RPMI8226 (cell line): ENCODE measurements at places on chromosomes 12 and 14.

GRCh38 chr12:93591137-93591868 lies 18.8 kb downstream of the SOCS2 start:
- peak; percentile 52 for DNase-seq

DNA sequence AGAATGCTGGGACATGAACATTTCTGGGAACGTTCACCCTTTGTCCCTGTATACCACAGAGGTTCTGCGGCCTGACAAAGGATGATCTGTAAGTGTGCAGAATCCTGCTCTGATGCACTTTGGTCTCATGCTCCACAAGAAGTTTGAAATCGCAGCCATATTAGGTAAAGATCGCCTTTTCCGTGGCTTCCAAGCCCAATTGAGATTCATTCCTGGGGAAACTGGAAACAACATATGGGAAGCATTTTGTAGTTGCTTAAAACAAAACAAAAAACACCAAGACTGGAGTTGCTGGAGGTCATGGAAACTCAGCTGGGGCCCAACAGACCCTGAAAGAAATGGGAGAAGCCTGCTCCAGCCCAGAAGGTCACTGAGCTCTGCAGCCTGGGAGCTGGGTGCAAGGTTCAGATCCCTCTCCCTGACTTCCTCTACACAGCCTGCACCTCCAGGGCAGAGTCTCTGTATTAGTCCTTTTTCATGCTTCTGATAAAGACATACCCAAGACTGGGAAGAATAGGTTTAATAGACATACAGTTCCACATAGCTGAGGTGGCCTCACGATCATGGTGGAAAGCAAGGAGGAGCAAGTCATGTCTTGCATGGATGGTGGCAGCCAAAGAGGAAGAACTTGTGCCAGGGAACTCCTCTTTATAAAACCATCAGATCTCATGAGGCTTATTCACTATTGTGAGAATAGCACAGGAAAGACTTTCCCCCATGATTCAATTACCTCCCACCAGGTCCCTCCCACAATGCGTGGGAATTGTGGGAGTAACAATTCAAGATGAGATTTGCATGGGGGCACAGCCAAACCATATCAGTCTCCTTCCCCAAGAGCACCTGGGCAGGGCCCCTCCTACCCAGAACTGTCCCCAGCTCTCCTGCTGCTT lies 60.8 kb upstream of the CHGA start:
- no peak for DNase-seq

- DNase-seq = no peak
These were observed 80.8 kb upstream of the REP15 start for GRCh38 chr12:27615331-27615891.

- no peak for DNase-seq
These were observed 105.9 kb downstream of the MGST1 start for GRCh38 chr12:16453319-16453718.

GRCh38 chr12:120581998-120582397 lies 796 bp upstream of the POP5 start:
- DNase-seq = no peak

DNA sequence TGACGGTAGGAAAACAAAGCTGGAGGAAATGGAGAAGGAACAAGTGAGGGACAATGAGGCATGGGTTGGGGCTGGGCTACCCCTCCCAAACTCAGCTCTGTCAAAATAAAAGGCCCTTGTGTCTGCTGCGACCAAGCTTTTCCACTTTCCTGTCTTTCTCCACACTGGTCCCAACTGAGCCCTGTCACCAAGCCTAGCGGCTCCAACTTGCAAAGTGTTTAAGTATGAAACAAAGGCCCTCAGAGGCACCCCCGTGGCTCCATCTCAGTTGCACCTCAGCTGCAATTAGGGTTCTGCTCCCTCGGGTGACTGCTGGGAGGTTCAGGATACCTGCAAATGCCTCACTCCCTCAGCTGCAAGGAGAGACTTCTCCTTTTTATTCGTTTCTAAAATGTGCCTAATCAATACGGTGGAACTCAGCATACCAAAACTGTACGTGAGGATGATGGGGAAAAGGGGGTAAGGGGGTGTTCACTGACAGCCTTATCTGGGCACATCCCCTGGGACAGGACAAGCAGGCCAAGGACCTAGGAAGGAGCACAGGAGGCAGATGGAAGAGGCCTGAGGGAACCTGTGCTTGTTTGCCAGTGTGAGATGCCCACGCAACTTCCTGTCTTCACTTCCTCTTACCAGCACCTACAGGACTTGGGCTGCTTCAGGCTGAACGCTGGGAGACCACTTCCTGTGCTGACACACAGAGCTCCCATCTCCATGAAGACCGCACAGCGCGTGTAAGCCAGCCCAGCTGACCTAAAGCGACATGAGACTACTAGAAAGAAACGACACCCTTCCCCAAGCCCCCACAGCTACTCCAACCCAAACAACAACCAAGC lies 8.9 kb downstream of the VAMP1 start:
- peak; percentile 93 for DNase-seq

DNA sequence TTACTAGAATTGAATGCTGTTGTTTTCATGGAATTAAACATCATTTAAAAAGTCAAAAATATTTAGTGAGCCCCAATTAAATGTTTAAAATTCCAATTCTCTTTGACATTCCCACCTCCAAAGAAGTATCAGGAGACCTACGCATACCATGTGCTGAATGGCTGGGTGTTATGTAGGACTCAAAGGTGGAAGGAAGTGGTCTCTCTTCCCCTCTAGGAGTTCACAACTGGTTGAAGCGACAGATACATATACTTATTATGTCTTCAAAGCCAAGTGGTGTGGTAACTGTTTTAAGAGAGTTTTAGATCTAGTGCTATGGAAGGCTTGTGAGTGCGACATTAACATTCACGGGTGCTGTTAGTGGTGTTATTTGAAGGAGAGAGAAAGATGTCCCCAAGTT lies 464.0 kb downstream of the ATP23 start:
- DNase-seq = no peak

DNA sequence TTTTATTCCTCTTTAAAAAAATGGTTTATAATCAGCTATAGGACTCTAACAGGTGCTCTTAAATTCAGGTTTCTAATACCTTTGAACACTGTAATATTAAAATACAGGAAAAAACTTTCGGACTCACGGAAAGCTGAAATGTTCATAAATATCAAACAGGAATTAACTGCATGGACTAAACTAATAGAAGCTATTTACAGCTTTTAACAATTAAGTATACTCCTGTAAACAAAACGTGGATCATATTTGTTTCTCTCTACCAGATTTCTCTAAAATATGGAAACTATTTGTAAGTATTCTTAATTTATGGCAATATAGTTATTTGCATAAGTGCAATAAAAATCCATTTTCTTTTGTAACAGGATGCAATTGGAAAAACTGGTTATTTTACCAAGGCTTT lies 108.9 kb upstream of the RESF1 start:
- no peak for DNase-seq

GRCh38 chr14:52663850-52664249 lies 31.5 kb downstream of the ERO1A start:
- DNase-seq = no peak

DNA sequence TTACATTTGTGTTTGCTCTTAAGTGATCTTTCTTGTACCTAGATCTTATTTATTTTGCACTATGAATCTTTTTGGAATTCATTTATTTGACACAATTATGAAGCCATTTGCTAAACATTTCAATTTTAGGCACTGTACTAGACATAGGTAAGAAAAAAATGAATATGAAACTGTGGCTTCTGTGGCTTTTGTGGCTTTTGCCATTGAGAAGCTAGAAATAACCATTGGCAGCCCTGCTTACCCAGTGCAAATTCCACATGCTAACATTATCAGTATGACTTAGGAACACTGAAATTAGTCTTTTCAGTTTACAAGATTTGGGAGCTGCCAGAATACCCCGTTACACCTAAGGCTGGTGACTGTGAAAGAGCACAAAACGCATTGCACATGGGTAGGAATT lies 60.1 kb downstream of the FSCB start:
- peak; percentile 18 for DNase-seq

DNA sequence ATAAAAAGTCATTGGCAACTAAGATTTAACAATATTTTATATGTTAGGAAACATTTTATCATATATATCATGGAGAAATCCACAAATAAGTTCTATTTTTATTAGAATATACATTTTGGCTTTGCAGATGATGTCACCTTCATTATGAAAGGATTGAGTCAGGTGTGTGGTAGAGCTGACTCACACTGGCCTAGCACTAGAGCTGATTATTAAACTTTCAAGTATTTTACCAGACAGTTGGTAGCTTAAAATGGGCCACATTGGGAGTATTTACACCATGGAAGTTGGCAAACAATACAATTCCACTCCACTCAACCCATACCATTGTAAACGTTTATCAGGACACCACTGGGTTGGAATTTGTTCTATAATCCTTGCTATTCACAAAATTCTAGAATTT lies 1036.6 kb downstream of the TRHDE start:
- DNase-seq = no peak

- peak; percentile 88 for DNase-seq
These were observed 32.2 kb downstream of the SUSD6 start for GRCh38 chr14:69643430-69644200.

GRCh38 chr14:53824061-53824460 lies 132.6 kb downstream of the BMP4 start:
- no peak for DNase-seq

- DNase-seq = no peak
These were observed 526.5 kb downstream of the CCER1 start for GRCh38 chr12:90428465-90428864.

DNA sequence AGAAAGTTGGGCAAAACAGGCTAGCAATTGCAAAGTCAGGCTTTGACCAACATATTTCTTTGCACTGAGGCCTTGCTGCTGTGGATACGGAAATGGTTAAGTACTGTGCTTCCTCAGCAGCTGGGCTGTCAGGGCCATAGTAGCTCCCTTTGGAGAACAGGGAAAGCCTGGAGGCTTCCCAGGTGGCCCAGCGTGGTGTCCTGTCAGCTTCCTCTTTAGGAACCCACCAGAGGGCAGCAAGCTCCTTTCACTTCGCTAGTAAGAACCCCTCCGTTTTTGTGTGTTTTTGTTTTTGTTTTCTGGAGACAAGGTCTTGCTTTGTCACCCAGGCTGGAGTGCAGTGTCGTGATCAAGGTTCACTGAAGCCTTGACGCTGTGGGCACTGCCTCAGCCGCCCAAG lies 1.7 kb upstream of the CFAP251 start:
- DNase-seq = no peak

DNA sequence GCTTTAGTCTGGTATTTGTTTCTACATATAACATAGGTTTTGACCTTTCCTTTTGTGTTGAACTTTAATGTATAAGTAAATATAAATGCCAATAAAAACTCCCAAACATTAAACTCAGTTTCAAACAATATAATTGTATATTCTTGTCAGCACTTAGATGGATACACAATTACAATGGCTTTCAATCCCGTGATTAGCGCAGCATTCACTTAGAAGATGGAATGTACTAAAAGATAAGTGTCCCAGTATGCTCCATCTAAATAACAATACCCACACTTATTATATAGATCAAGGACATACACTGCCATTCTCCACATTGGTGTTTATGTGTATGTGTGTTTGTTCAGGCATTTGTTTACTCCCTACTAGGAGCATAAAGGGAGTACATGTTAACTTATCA lies 193.1 kb downstream of the SOX5 start:
- no peak for DNase-seq

DNA sequence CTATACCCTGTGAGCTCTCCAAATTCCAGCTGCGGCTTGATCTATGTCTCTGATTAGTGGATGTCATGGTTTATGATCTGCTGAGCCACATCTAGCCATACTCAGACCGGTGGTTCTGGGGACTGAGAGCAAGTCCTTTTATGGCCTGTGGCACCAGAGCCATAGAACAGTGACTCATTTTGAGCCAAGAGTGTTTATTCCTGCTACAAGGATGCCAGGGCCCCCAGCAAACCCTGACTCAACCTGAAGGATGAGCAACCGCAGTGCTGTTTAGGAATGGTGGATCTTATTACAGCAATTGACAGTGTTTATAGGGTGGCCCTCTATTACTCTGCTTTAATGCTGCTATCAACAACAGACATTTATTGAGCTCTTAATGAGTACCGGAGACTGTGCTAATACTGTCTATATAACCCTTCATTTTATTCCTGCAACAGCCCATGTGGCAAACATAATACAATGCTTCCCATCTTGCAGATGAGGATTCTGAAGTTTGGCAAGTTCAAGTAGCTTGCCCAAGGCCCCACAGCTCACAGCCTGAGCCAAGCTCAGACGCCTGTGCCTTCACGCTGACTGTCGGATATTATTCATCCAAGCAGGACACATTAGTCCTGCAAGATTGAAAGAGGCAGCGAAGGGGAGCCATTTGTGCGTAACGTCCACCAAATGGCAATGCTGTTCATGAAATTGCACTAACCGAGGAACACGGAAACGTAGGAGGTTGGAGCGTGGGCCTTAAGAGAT lies 273.6 kb upstream of the PWP1 start:
- no peak for DNase-seq

GRCh38 chr12:52351196-52352059 lies 15.9 kb downstream of the KRT85 start:
- peak; percentile 78 for DNase-seq

DNA sequence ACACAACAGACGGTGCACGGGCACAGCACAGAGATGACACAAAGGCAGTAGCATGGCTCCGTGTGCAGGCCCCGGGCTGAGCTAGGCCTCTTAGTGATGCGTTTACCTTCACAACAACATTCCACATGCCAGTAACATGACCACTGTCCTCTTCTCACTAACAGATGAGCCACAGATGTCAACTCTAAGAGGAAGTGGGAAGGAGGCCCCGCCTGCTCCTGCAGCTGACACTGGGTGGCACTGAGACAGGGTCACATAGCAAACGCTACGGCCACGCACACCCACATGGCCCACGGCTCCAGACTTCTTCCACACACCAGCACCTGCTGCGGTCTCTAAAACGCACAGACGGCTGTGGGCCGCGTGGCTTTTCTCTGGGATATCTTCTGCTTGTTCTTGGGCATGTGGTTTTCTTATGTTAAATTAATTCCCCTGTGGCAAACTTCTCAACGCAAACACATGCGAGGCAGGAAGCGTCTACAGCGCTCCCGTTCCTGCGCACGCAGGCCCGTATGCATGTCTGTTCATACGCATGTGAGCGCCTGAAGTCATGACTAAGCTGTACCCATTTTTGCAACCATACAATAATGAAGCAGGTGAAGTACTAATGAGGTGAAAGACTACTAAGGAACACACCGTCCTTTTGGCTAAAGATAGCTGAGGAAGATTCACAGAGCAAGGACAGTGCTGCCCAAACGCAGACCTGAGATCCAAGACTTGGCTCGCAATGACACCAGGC lies 26.8 kb downstream of the AMN start:
- no peak for DNase-seq

- DNase-seq = peak; percentile 48
These were observed 419 bp upstream of the ATXN7L3B start for GRCh38 chr12:74537126-74537706.

- peak; percentile 8 for DNase-seq
These were observed 43.3 kb upstream of the DHRS4 start for GRCh38 chr14:23910101-23910875.

- DNase-seq = no peak
These were observed 78.6 kb downstream of the POLR3B start for GRCh38 chr12:106436164-106436563.

GRCh38 chr12:42824327-42824726 lies 234.8 kb upstream of the PRICKLE1 start:
- DNase-seq = no peak

GRCh38 chr14:75183225-75183624 lies 6.8 kb upstream of the TMED10 start:
- no peak for DNase-seq
